ENCODE measurements at places on chromosomes 3 and 15.

- no peak for DNase-seq
Observed at GRCh38 chr3:173983343-173983742, 585.8 kb downstream of the NLGN1 start.

DNA sequence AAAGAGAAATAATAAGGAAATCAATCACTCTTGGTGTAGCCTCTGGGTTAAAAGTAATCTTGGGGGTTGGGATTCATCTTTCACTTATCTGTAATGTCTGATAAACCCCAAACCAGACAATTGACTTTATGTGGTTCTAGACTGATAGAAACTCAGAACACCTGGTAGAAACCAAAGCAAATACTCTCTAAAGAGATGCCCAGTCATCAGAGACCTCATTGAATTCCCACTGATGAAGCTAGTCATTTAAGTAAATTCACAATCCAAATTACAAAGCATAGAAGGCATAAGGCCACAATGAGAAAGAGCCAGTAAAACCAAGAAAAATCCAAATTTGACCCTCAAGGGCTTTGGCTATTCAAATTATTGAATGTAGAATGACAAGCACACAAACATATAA lies 250.6 kb downstream of the MBNL1 start:
- DNase-seq, result no peak

DNA sequence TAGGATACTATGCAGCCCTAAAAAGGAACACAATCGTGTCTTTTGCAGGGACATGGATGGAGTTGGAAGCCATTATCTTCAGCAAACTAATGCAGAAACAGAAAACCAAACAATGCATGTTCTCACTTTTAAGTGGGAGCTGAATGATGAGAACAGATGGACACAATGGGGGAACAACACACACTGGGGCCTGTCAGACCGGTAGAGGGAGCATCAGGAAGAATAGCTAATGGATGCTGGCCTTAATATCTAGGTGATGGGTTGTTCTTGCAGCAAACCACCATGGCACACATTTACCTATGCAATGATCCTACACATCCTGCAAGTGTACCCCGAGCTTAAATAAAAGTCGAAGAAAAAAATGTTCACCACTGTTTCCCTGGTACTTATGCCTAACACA lies 17.5 kb downstream of the SENP7 start:
- DNase-seq, result no peak

- DNase-seq, result no peak
Observed at GRCh38 chr15:87369269-87369668, 887.3 kb downstream of the NTRK3 start.

- no peak for DNase-seq
Observed at GRCh38 chr3:120081719-120082118, 12.5 kb downstream of the GSK3B start.

GRCh38 chr15:82810061-82810889 lies 847 bp downstream of the WHAMM start:
- peak; percentile 55 for DNase-seq

GRCh38 chr15:53558384-53558783 lies 201.1 kb downstream of the WDR72 start:
- no peak for DNase-seq

DNA sequence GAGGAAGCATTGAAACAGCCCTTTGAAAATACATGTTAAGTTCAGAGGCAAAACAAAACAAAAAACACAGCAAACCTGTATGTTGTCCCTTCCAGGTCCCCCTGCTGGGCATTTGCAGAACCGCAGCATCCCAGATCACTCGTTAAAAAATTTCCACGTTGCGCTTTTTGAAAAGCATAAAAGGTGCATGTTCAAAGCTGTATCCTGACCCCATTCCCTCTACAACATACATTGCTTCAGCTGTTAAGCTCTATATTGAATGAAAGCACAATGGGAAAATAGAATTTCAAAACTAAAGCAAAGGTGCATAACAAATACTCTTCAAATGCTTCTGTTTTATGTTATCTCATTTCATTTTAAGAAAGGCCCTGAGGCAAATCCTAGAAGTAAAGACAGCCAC lies 328.3 kb downstream of the THSD4 start:
- no peak for DNase-seq

DNA sequence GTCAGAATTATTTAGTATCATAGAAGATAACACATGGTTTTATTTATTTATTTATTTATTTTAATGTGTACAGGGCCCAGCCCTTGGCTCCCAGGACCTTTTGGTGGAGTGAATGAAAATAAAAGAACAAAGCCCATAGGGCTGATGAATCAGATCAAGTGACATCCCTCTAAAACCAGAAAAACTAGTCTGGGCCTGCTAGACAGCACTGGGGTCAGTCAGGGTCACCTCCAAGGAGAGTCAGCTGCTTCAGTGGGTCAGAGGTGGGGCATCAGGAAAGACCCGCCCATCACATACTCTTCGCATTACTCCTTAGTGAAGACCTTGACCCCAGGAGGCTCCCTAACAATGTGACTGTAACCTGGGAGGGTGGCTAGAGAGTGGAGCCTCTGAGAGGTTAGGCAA lies 12.8 kb downstream of the PPCDC start:
- DNase-seq, result no peak

- no peak for DNase-seq
Observed at GRCh38 chr3:157156837-157157635, 2.9 kb downstream of the CCNL1 start.

- no peak for DNase-seq
Observed at GRCh38 chr15:46088486-46089445, 453.9 kb downstream of the SQOR start.

- DNase-seq, result no peak
Observed at GRCh38 chr3:145188079-145188770, 972.8 kb downstream of the PLOD2 start.

DNA sequence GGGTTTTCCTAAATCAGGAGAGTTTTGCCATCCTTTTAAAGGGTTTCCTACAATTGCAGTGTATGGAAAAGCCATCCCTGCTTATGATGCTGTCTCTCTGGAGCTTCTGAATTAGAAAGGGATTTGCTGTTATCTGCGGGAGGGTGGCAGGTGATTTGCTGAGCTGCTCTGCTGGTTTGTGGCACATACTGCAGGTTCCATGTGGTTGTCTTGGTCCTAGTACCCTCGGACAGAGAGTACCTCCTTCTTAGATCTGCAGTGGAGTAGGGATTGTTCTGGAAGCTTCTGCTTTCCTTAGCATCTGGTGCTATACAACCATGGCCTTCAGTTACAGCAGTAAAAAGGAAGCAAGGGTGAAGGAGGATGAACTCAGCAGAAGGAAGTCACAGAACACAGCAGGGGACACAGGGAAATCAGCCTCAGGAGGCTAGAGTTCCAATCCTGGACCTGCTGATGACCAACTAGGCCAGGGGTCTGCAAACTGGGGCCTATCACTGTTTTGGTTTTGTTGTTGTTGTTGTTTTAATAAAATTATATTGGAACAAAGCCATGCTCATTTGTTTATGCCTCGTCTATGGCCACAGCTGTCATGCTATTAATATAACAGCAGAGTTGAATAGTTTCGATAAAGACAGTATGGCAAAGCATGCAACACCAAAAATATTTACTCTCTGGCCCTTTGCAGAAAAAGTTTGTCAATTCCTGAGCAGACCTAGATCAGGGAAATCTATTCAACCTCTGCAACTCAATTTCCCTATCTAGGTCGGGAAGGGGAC lies 39.5 kb downstream of the STARD5 start:
- DNase-seq, result peak; percentile 37

- no peak for DNase-seq
Observed at GRCh38 chr3:188595890-188596376, 442.0 kb downstream of the LPP start.

DNA sequence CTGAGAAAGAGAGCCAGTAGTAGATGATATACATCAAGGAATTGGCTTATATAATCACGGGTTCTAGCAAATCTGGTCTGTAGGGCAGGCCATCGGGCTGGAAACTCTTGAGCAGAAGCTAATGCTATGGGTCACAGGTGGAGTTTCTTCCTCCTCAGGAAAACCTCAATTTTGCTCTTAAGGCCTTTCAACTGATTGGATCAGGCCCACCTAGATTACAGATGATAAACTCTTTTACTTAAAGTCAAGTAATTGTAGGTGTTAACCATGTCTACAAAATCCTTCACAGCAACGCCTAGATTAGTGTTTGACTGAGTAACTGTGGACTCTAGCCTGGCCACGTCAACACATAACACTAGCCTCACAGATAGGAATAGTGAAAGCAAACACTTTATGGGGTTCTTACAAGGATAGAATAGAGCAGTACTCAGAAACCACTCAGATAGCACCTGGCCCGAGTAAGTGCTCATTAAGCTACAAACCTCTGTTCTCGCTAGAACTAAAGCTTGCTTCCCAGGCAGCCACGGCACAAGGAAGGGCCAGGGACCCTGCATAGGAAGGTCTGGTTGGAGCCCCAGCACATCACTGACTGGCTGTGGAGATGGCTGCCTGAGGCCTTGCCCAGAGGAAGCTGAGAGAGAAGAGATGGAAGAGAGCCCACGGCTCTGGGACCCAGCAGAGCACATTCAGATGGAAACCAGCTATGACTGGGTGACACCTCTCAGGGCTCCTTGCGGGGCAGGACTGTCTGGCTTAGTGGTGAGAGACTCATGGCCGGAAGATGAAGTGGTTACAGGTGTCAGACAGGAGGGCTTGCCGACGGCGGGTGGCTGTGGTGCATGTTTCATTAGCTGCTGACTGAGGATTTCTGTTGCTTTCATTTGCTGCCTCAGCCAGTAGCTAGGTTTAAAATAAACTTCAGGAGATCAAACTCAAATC lies 202.5 kb upstream of the TLE3 start:
- DNase-seq, result no peak

GRCh38 chr15:54250326-54250725 lies 272.1 kb downstream of the UNC13C start:
- DNase-seq, result no peak

DNA sequence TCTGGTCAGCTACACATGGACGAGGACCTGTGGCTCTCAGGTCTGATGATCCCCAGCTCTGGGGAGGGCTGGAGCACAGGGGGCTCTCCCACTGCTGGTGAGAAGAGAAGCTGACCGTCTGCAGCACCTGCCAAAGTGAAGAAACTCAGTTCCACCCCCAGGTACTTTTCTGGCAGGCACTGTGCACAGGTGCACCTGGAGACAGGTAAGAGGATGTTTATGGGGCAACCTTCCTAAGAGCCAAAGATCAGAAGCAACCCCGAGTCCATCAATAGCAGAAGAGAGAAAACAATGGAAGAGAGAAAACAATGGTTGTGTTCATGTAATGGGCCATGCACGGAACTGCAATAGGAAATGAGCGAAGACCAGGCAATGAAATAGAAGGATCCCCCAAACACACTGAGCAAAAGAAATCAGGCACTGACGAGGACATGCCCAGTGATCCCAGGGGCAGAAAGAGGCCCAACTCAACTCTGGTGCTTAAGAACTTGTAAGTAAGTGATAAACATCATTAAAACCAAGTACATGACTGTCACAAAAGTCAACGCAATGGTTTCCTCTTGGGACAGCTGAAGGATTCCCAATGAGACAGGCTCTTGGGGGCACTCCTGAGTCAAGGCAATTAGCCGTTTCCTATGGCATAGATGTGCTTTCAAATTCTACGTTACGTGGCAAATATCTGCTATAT lies 95.0 kb upstream of the ALDH1A3 start:
- peak; percentile 6 for DNase-seq

DNA sequence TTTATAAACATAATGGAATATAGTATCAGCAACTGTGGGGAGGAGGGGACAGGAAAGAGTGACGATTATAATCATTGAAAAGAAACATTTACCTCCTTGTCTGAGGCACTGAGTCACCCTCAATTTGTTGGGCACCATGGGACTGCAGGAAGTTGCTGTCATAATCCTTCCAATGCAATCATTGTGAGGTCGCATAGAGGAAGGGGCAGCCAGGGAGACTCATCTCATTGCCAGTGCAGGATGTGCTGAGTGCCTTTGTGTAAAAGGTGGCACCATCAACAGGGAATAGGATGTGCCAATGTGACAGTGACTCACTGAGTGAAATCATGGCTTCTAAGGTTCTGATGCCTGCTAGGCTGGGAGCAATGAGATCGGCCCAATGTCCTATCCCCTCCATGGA lies 300.4 kb upstream of the ADAMTS9 start:
- no peak for DNase-seq

DNA sequence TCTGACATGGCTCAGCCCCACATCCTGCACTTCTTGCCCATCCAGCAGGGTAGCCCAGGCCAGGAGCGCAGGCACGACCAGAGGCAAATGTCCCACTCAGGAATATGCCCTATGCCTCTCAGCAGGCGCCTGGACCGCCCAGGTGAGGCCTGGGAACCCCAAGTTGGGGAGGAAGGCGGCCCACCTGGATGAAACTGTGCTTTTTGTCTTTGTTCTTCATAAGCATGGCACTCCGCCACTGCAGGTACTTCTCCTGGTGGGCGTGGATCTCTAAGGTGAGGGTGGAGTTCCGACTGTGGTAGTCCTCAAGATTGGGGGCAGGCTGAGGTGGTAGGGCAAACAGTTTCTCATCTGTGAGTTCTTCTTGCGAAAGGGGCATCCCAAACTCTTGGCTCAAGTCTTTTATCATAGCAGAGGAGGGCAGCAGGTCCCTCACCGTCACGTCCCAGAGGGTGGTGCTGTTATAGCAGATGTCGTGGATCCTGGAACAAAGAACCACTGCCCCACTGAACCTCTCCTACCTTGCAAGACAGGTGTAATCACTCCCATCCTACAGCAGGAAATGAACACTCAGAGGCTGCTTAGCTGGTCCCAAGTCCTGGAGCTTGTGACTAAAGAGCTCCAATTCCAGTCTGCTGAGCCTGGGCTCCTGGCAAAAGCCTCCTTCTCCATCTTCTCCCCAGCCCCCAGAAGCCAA lies 53.2 kb downstream of the ACAD9 start:
- peak; percentile 32 for DNase-seq

- no peak for DNase-seq
Observed at GRCh38 chr3:13494463-13495350, 14.6 kb downstream of the HDAC11 start.

GRCh38 chr3:171142985-171143384 lies 116.5 kb upstream of the SLC2A2 start:
- peak; percentile 86 for DNase-seq

- DNase-seq, result no peak
Observed at GRCh38 chr15:63234451-63234870, 42.9 kb upstream of the APH1B start.

GRCh38 chr3:89740881-89741177 lies 633.4 kb downstream of the EPHA3 start:
- no peak for DNase-seq

DNA sequence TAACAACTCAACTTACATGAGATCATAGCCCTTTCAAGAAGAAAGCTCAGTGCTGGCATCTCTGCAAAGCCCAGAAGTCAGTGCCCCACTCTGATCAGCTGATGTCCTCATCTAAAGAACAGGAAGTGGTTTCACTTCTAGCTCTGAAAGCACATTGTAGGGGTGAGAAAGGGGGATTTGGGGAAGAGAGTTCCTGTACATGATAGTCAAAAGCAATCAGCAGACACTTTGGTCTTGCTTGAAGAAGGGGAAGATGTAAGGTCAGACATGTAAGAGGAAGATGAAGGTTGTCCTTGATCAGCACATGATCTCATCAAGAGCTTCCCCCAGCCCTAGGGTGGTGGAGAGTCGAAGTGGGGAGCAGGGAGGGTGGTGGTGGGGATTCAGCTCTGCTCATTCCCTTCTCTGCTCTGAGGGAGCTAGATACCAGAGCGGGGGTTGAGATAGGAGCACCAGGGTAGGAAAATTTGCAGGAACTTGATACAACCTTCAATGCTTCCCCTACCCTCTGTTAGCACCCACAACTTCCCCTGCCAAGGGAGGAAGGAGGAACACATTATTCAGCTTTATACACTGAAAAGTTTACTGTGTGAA lies 76.4 kb upstream of the ETV5 start:
- no peak for DNase-seq
